ENCODE measurements at places on chromosomes 6 and 20. TPM values are rescaled to one million over a fixed set of nuclear protein-coding genes. Genes with fewer than 3 reads are reported as not detected.

The FKBP1C gene
- total RNA-seq = 0.08 TPM

The HCRTR2 gene
- not detected for total RNA-seq

The GHRH gene
- total RNA-seq = not detected

The ELOVL2 gene
- total RNA-seq = not detected

The BPIFB2 gene
- not detected for total RNA-seq

Data from HT-29 (cell line).